ENCODE measurements at places on chromosomes 11 and 22.

DNA sequence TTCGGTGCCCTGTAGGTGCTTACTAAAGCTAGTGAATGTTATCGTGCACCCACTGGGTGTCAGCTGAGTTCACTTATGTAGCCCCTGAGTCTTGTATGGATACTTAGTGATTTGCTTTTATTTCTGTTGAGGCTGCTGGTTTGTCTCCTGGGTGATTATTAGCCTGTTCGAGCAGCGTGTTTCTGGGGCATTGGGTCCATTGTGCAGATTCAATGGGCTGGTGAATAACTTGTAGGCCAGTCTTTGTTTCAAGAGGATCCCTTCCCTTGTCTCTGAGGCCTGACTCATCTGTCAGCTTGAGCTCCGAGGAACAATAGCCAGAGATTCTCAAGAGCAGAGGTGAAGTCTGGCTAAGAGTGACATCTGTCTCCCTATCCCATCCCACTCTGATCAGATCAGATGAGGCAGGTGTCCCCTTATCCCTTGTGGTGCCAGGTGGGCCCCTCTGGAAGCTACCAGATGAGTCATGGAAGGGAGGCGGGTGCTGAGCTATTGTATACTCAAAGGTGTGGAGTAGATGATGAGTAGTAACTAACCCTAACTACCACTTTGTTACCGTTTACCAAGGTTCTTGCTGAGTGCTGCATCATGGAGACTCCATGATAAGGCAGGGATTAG, 3.7 kb downstream of the MIAT start:
- no peak for DNase-seq

- DNase-seq: no peak
Measured at GRCh38 chr22:31212783-31213629, 908 bp downstream of the LIMK2 start.

DNA sequence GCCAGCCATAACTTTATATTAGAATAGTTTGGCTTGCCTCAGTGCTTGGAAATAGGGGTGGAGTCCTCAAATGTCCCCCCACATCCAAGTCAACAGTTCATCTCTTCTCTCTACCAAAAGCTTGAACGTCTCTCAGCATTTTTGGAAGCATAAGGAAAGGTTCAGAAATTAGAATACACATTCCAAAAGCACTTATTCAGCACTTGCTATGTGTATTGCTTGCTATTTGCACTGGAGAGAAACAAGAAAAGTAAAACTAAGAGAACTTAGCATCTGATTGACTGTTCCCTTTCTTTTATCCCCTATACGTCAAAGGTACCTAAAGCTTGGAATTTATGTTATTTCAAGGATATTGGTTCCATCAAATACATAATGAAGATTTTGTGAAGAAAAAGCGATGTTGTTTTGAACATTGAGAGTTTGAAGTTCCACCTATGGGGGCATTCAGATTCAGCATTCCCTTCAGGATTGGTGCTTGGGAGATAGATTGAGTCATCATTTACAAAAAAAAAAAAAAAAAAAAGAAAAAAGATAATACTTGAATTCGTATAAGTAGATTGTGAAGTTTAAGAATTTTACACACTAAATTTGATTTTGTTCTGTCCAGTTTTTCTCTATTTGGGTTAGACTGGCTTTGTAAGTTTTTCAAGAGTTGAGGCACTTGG, 1.3 kb downstream of the TBRG1 start:
- no peak for DNase-seq

DNA sequence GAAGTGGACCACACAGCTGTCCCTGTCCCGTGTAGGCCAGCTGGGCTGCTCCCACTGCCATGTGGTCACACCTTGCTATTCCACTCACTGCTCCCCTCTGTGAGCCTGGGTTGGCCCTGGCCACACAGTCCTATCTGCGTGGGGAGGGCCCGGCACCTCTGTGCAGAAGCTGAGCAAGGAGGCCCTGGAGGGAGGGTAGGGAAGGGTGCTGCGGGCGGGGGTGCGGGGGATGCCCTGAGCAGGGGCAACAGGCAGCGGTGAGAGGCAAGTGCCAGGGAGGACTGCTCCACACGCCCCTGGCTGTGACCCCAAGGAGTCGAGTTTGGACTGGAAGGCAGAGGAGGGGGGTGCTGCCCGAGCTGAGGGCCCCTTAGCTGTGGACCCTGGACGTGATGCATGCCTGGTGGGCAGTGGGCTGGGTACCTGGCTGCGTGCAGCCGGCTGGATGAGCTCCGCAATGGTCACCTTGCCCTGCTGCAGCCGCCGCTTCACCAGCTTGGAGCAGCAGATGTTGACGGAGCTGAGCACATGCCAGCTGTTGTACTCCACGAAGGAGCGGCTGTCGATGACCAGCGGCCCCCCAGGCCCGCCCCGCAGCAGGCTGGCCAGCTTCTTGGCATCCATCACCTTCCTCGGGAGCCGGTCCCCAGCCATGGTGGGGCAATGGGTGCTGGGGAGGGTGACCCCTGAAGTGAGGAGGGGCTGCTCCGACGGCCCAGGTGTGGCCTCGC, 6.7 kb downstream of the DUSP8 start:
- no peak for DNase-seq

DNA sequence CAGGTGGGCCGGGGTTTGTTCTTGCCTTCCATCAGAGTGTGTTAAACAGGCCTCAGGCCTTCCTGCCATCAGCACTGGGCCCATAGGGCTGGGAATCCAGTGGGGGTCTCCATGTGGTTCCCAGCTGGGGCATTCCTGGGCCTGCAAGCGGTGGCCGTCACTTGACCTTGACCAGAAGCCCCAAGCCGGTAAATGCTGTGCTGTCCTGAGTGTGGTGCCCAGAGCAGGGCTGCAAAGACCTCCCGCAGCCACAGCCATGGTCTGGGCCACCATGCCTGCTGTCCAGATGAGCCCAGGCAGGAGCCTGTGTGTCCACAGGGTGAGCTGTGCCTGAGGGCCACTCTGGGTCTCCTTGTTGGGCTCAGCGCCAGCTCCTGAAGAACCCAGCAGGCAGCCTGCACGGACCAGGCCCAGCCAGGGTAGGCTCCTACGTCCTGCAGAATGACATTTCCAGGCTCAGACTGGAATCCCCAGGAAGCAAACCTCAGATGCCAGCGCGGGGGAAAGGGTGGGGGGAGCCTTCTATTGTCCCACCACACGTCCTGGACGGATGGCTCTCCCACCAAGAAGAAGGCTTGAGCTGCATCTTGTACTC, 117.3 kb downstream of the KCNQ1OT1 start:
- no peak for DNase-seq

GRCh38 chr11:64358907-64359711, at the start of gene RPS6KA4:
Gene RPS6KA4 (plus strand): TSS chr11:64359162. CDS start chr11:64359236, 74 bp downstream.
- peak; percentile 26 for DNase-seq

DNA sequence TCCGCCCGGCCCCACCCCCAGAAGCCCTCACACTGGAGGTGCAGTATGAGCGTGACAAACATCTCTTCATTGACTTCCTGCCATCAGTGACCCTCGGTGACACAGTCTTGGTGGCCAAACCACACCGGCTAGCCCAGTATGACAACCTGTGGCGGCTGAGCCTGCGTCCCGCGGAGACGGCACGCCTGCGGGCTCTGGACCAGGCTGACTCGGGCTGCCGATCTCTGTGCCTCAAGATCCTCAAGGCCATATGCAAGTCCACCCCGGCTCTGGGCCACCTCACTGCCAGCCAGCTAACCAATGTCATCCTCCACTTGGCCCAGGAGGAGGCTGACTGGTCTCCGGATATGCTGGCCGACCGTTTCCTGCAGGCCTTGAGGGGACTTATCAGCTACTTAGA, 6.6 kb upstream of the ATF4 start:
- no peak for DNase-seq

GRCh38 chr11:841981-842369, 354 bp downstream of the POLR2L start:
- DNase-seq: no peak

- DNase-seq: no peak
Measured at GRCh38 chr22:20131859-20132685, 468 bp downstream of the ZDHHC8 start.

DNA sequence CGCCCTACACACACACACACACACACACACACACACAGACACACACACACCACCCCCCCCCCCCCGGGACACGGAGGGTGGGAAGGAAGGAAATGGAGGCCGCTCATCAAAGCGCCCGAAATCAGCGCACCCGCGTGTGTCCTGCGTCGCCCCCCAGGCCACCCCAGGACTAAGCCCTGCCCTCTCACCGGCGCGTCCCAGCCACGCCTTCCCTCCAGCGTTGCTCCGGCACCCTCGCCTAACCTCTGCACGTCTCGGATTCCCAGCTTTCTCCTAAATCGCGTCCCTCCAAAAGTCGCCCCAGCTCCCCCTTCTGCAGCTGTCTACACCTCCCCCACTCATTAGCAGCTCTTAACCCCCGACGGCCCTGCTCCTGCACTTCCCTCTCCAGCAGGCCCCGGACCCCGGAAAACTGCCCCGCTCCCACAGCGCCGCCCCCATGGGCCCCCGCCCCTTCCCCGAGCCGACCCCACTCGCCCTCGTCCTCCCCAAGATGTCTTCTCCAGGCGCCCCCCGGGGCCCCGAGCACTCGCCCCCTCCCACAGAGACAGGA, 557 bp downstream of the PACSIN2 start:
- peak; percentile 29 for DNase-seq

DNA sequence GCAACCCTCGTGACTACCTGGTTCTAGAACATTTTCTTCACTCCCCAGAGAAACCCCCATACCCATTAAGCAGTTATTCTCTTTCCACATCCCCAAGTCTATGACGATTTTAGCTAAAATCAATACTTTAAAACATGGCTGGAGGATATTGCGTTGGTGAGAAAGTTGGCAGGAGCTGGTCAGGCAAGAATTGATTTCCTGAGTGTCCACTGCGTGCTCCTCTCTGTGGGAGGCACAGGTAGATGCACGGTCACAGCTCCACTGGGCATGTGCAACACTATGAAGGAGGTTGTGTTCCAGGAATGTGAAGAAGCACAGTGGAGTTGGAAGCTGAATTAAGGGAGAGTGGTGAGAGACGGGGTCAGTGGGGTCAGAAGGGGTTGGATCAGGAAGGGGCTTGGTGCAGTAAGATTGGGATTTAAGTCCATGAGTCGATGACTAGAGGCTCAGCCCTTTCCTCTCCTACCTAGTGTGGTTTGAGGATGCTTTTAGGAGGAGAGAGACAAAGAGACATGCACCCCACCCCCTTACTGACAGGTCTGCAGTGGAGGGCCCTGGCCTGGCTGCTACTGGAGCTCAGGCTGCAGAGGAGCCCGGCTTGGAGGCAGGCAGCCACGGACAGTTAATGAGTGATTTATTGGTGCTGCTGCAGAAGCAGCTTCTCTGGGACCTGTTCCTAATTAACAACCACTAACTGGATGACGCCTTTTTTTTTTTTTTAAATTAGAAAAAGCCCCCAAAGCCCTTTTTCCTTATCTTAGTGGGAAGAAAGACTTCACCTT, 395.6 kb downstream of the TENM4 start:
- no peak for DNase-seq

GRCh38 chr22:40540265-40540664, 96.3 kb downstream of the MRTFA start:
- no peak for DNase-seq

DNA sequence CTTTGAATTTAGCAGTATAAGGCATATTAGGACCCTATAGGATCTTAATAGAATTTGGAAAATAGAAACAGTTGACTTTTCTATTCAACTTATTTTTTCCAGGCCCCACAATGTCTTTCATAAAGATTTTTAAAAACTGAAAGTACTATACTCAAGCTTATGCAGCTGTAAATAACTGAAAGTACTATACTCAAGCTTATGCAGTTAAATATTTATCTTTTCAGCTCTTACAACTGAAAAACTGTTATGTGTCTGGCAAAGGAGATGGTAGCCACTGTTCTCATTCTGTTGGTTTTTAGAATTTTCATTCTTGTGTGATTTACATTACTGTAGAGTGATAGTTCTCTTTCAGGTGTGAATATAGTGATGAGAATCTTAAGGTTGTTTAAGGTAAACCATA, 16.5 kb downstream of the HIPK3 start:
- DNase-seq: no peak

GRCh38 chr11:93719310-93719709, 22.0 kb downstream of the TAF1D start:
- DNase-seq: no peak

DNA sequence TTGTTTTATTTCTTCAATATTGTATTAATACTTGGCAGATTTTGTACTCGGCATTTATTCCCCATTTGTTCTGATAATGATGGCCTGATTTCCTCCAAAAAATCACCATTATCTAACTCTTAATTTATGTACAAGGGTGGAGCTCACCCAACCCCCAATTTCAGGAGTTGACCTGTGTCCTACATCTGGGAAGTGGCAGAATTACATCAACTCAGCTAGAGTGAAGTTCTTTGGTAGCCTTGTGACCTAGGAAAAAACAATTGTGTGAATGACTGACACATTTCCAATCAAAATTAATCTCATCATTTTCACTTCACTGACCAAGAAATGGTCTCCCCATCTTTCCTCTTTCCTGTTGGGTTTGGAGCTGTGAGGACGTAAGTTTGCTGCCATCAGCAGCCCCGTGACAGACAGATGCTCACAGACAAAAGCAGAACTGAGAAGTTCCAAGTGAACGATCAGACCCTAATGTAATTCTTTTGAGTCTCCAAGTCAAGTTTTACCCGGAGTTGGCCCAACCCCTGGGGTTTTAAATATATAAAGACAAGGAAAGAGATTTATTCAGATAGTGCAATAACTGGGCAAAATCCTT, 16.6 kb upstream of the MS4A6E start:
- no peak for DNase-seq

DNA sequence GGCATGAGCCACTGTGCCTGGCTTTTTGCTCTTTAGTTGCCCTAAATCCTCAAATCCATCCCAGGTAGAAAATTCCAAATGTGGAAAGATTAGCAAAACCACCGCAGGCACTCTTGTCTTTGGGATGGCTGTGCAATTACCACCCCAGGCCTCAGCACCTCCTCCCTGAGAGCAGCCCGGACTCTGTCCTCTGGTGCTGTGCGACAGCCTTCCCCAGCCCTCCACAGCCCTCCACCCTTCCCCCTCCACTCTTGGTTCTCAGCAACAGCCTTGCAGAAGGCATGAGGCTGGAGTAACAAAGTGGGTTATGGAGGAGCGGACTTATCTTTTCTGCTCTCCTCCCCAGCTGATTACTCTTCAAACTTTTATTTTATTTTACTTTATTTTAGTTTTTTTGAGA, 44.7 kb upstream of the YWHAH start:
- DNase-seq: no peak

- DNase-seq: no peak
Measured at GRCh38 chr22:28909375-28909774, 26.0 kb downstream of the ZNRF3 start.

DNA sequence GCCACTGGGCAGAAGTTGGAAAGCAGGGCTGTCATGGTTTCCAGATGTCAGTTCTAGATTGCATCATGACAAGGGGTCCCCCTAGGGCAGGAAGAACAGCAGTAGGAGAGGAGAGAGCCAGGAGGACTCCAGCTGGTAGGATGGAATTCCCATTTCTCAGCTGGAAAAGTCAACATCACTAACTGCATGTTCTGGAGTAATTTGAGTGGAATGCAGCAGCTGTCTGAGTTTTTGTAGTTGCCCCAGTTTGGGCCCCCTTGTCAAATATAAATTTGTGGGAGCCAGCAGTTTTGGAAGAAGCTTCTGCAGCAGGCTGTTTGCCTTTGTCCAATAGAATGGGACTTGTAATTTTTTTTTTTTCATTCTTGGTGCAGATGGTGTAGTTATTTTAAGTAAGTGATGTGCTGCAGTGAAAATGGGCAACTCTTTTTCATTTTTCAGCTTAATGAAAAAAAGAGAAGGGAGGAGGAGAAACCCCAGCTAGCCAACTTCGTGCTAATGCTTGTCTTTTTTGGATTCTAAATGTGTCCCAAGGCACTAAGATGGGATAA, 86.9 kb downstream of the LDLRAD3 start:
- DNase-seq: no peak

- no peak for DNase-seq
Measured at GRCh38 chr11:36295926-36296325, at the start of gene PRR5L. Gene PRR5L (plus strand): TSS chr11:36296288. CDS start chr11:36401122, 104,834 bp downstream.

All from effector CD4-positive, alpha-beta T cell (primary cell).